Kidney (tissue), 22 donors: ENCODE measurements at places on chromosomes 3 and 15. TPM values are rescaled to one million over a fixed set of nuclear protein-coding genes. Genes with fewer than 3 reads are reported as not detected.

FHIT gene
- total RNA-seq: 20.2 TPM

DNA sequence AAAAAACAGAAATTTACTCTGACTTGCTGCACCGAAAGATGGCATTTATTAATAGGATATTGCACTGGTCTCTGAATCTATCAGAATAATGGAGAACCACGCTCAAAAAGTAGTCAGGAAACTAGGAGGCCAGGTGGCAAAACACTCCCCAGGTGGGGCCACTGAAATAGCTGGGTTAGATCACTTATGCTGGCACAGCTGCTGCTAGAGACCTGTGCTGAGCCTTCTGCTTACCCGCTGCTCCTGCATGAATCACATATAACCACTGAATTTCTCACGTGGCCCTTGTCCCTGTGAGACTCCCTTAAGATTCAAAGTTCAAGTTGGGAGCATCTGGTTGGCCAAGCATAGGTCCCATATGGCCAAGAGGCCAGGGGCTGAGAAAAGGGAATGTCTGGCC is 66.0 kb upstream of the OXTR start:
- DNase-seq: no peak

DNA sequence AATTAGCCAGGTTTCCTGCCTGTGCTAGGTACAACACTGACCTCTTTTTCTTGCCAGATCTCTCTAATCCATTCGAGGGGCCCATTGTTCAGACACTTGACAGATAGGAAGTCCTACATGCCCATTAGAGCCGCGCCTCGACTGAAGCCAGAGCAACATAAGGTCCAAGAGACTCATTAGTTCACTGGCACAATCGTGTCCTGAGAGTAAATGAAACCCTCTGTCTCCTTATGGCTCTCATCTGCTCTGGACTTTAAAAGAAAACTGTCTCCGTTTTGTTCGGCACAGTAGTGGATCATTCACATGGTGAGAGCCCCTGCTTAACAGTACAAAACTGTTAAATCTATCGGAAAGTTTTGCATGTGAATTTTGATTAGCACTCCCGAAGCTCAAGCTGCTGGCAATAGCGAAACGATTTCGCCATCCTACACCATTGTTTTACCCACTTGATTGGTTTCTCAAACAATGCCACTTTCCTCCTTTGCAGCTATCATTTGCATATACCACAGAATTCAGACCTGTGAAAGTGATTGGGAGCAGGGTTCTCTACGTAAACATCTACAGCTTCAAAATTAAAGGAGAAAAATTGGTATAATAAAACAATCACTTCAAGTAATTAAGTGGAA is 19.0 kb upstream of the C15orf61 start:
- DNase-seq: peak; percentile 24

- DNase-seq: no peak
Observed at GRCh38 chr15:40831861-40832260, 3.4 kb upstream of the PPP1R14D start.

DNA sequence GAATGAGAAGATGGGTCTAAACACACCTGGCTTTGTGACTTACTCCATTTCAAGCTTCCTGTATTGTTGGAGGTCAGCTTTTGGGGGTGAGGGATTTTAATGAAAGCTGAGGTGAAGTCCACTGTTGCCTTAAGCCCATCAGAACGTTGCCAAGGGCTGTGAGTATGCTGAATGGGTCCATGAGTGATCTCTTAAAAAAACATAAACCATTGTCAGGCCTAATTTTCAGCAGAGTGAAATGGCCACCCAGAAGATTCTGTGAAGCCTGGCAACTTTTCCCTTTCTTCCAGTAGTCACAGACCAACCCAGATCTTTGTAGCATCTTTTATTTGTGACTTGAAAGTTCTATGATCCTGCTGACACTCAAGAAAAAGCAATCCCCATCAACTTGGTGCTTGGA is 87.0 kb downstream of the SMAD3 start:
- no peak for DNase-seq
